ENCODE measurements at places on chromosomes 5 and 9.

GRCh38 chr9:36407122-36407723 is 7.2 kb upstream of the RNF38 start:
- DNase-seq, result peak; percentile 55

DNA sequence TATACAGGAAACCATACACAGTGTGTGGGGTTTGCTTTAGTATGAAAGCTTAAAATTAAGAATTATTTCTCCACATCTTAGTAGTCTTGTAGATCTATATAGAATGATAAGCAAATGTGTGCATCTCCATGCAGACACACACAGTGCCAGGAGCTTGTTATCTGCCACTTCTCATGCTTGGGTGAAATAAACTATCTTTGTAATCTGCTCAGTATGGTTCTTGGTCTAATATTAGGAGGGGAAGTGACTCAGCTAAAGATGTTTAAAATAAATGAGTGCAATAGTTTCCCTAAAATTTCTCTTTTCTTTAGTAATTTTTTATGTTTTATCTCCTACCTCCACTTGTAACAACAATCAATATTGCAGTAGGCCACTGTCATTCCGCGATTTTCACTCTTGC is 689.6 kb downstream of the TAF11L14 start:
- DNase-seq, result no peak

DNA sequence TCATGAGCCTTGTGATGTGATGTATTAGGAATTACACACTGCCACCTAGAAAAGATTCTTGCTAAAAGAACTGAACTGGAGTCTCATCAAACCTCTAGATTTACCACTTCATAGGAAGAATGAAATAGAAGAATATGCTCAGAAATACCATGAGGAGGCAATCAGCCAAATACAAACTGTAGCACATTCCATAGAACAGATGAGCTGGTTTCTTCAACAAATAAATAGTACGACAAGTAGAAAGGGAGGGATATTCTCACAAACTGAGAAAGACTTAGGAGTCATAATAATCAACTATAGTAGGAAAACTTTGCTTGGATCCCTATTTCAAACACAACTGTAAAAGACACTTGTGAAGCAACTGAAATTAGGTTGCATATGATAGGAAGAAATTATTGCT is 15.4 kb downstream of the PLGRKT start:
- DNase-seq, result no peak

- peak; percentile 63 for DNase-seq
Measured at GRCh38 chr9:121819428-121820231, 168.2 kb downstream of the DAB2IP start.

DNA sequence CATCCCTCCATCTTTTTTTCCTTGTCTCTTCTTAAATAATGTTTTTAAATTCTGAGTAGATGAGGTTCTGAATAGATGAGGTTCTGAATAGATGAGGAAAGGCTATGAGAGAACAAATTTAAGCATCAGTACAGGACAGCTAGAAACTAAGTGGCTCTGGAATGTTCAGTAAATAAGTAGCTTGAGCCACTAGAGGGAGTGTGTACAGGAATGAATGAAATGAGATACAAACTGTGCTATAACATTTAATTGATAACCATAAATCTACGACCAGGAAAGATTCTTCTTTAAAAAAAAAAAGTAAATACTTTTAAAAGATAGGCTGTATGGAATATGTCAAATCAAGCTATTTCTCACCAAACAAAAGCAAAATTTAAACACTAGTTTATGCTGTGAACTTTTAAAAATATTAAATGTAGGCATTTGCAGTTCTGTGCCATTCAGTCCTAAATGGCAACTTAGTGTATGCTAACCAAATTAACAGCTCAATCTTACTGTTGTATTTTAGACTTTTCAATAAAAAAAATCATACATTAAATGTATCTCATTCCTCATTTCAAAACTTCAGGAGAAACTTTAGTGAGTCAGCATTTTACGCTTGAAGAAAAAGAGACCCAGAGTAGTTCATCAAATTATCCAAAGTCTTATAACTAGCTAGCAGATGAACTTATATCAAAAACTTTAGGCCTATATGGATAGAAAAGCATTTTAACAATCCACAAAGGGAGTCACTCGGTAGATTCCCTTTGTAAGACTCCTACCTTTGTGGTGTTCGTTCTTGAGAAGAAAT is 70.4 kb upstream of the SNX2 start:
- DNase-seq, result no peak

- no peak for DNase-seq
Measured at GRCh38 chr5:118894709-118895108, 93.6 kb downstream of the DTWD2 start.

- no peak for DNase-seq
Measured at GRCh38 chr5:33343676-33344327, 97.0 kb upstream of the TARS1 start.
